DMS79 treated with DMSO at 0.1 percent for 48 hours (cell line): ENCODE measurements at places on chromosomes 2 and 18.
A peak's percentile ranks its signal among the peaks of the same experiment; 100 is the strongest.

GRCh38 chr2:59938181-59938580 is 615.3 kb downstream of the BCL11A start:
- no peak for DNase-seq

GRCh38 chr18:75343389-75343788 is 84.1 kb downstream of the SMIM21 start:
- no peak for DNase-seq

GRCh38 chr2:145186303-145186702 is 666.4 kb upstream of the ZEB2 start:
- no peak for DNase-seq

DNA sequence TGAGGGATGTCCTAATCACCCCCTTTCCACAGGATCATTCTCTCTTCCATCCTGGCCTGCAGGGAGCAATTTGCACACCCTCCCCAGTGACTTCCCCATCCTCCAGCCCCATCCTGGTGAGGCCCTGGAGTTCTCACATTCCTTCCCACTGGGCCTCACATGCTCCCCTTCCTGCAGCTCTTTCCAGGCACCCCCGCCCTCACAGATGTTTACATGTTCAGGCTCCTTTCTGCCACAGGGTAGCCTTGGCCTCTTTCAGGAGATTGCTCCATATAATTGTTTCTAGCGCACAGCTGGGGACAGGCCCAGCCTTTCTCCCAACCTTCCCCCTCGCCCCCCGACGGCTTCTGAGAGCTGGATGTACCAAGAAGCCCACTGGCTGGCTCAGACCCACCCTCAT is 288.4 kb upstream of the TRIB2 start:
- DNase-seq, result no peak

DNA sequence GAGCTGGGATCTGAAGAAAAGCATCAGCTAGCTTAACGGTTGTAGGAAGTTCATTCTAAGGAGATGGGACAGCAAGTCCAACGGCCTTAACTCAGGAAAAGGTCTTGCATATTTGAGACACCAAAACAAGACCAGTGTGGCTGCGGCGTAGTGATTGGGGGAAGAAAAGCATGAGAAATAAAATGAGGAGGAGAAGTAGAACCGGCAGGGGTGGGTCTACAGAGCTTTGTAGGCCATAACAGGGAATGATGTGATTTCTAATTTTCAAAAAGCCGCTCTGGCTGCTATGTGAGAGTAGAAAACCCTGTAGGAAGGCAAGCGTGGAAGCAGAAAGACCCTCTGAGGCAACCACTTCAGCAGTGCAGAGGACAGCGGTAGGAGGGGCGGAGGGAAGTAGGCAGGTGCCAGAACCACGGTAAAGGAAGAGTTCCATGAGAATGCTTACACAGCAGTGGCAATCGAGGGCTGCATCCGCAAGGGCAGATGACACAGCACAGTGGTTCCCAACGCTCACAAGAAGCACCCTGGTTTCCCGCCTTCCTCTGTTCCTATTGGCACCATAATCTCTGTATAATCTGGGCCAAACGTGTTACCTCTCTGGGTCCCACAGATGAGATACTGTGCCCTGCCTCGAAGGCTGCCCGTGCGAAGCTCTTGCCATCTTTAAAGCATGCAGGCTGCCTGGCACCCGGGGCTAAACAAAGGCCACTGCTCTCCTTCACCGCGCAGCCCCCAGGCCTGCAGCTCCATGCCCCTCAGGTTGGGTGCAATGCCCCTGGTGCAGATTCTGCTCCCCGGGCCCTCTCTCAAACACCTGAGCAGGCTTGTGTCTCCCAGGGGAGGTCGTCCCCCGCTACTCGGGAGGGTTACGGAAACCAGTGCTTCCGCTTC is 795 bp downstream of the ANKRD39 start:
- DNase-seq, result peak; percentile 56

DNA sequence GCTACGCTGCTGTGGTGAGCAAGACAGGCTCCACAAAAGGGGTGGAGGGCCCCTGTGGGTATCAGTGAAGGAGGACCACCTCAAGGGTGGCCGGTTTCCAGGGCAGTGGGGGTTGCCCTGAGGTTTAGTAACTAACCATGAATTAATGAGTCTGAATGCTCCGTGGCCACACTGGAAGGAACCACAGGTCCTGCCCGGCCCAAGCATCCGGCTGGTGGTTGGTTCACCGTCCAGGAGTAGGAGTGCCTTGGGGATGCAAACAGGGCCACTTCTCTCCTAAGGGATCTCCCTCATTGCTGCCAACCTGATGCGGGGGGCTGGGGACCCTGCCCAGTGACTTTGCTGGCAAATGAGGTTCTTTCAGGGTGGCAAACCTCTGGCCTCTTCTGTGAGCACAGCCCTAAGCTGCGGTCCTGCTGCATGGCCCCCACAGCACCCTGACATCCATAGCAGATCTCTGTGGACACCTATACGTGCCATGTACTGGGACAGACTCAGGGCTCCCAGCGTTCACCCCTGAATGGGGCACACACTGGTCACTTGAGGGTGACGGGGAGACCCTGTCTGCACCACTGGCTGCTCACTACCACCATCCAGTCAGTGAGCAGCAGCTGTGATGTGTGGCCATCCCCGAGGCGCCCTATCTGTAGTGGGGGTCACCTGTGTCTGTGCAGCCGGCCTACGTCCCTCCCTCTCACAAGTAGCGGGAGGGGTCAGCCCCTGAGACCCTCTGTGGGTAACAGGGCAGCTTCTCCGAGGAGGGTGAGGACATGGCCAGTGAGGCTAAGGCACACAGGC is 41.6 kb downstream of the HS6ST1 start:
- DNase-seq, result no peak
